ENCODE measurements at places on chromosomes 5 and 9. TPM values are rescaled to one million over a fixed set of nuclear protein-coding genes. Genes with fewer than 3 reads are reported as not detected.

The DBH gene
- total RNA-seq, result not detected

DNA sequence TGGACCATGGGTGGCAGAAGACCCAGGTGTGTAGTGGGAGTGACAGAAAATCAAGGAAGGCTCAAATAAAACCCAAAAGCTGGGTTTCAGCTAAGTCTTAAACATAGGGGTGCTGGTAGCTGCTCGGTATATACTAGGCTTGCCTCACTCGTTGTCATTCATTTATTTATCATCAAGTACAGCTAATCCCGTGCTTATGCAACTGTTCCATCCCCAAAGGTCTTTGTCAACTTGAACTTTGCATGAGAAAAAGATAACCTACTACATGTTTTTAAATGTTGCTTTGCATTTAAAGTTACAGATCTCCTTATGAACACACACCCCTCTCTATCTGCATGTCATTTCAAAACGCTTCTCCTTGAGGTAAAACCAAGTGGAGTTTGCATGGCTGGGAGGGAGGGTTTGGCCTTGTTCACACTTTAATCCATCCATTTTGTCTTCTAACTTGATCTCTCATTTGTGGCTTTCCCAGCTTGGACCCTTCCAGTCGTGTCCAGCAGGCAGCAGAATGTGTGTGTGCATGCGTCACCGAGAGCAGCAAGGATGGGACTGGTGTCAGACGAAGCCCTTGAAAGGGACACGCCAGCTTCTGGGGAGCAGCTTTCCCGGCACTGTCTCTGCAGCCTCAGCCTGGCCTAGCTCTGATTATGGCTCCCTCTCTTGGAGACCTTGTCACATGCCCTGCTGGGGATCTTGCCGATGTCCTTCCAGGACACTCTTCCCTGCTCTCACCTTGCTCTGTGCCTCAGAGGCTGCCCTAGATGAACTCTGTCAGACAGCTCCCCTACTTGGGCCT is 133.5 kb downstream of the GADD45G start:
- DNase-seq, result no peak
- H3K36me3 ChIP-seq, result no peaks in the 10 kb centered on the region
- peaks cover 38% of the 10 kb centered on the region for H3K4me1 ChIP-seq
- H3K4me3 ChIP-seq, result no peak overlapping the region

GRCh38 chr5:101346447-101346846 is 443.4 kb upstream of the ST8SIA4 start:
- no peak overlapping the region for H3K4me3 ChIP-seq
- H3K27me3 ChIP-seq, result no peaks in the 10 kb centered on the region
- no peaks in the 10 kb centered on the region for H3K4me1 ChIP-seq
- H3K27ac ChIP-seq, result no peak overlapping the region
- no peak for DNase-seq

DNA sequence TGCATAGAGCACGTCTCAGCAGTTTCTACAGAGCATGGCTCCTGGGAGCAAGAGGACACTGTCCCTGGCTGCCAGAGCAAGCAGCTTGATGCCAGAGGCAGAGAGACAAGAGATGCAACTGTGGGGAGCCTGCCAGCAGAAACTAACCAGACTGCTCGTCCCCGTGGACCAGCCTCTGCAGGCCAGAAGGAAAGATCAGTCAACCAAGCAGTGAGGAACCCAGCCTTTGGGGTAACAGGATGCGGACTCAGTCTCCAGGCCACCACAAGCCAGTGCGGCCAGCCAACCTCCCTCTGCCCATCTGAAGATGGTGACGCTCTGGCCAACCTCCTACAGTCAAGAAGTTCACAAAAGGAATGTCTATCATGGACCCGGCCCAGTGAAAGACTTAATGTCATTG is 3.7 kb downstream of the SURF4 start:
- peaks cover 64% of the 10 kb centered on the region for H3K4me1 ChIP-seq
- H3K36me3 ChIP-seq, result peaks cover 65% of the 10 kb centered on the region
- peak overlapping the region; percentile 75 for H3K4me3 ChIP-seq
- no peak for DNase-seq

DNA sequence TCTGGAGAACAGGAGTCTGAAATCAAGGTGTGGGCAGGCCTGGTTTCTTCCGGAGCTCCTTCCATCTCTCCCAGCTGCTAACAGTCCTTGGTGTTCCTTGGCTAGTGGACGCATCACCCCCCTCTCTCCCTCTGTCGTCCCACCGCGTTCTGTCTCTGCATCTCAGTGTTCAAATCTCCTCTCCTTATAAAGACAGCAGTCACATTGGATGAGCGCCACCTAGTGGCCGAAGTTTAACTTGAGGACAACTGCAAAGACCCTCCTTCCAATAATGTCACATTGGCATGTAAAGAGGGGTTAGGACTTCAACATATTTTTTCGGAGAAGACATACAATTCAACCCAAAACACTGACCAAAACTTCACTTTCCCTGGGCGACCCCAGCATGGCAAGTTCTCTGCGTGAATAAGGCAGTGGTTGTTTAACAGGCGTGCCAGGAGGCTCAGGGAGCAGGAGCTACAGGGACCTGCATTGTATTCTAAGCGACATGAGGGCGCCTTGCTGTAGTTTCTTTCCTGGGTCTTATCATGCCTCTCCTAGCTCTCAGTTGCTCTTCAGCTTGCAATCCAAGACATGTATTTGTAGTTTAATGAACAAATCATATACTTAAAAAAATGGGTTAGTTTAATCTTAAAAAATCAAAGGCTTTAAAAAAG is 27.9 kb upstream of the BASP1 start:
- no peak overlapping the region for H3K27ac ChIP-seq
- no peaks in the 10 kb centered on the region for H3K36me3 ChIP-seq
- peaks cover 2% of the 10 kb centered on the region for H3K4me1 ChIP-seq
- H3K27me3 ChIP-seq, result peaks cover 10% of the 10 kb centered on the region
- H3K4me3 ChIP-seq, result no peak overlapping the region
- peak; percentile 79 for DNase-seq

All from activated naive CD4-positive, alpha-beta T cell treated with anti-CD3 and anti-CD28 coated beads for 36 hours (primary cell).